ENCODE measurements at places on chromosomes 7 and 10.
A peak's percentile ranks its signal among the peaks of the same experiment; 100 is the strongest.

GRCh38 chr7:129264534-129264933, 39.7 kb downstream of the AHCYL2 start:
- no peak for DNase-seq

DNA sequence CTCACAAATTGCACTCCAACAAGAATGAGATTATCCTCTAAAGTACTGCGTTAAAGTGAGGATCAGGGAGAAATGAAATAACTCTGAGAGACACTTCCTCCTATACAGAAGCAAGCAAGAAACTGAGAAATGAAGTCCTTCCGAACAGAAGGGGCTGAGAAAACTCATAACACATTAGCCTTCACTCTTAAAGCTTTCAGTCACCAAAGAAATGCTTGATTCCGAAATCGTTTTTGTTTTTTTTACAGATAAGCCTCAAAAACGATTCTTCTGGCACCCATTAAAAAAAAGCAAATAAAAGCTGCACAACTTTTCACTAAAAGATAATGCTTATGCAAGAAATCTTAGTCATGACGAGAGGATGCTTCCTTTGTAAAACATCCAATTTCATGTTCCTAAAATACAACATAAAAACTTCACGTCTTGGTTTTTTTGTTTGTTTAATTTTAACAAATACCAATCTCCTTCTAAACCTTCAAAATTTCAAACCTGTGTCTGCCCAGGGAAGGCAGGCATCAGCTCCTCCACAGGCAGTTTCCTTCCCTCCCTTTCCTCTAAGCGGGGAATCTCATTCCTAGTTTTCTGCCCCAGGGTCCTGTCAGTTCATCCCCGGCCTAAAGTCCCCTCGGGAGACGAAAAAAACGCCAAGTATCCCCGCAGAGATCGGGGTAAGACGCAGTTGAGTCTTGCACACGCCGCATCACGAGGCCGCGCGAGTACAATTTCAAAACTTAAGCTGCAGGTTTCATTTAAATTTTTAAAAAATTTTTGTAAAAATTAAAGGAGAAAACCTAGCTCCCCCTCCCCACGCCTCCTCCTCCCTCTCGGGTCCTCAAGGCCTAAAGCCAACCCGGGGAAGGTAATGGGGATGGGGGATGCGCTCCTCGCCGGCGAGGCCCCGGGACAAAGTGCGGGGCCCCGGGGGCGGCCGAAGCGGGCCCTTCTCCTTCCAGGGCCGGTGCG, 1.1 kb downstream of the BAZ1B start:
- peak; percentile 11 for DNase-seq

GRCh38 chr7:21113609-21114415, 314.1 kb upstream of the SP4 start:
- no peak for DNase-seq

DNA sequence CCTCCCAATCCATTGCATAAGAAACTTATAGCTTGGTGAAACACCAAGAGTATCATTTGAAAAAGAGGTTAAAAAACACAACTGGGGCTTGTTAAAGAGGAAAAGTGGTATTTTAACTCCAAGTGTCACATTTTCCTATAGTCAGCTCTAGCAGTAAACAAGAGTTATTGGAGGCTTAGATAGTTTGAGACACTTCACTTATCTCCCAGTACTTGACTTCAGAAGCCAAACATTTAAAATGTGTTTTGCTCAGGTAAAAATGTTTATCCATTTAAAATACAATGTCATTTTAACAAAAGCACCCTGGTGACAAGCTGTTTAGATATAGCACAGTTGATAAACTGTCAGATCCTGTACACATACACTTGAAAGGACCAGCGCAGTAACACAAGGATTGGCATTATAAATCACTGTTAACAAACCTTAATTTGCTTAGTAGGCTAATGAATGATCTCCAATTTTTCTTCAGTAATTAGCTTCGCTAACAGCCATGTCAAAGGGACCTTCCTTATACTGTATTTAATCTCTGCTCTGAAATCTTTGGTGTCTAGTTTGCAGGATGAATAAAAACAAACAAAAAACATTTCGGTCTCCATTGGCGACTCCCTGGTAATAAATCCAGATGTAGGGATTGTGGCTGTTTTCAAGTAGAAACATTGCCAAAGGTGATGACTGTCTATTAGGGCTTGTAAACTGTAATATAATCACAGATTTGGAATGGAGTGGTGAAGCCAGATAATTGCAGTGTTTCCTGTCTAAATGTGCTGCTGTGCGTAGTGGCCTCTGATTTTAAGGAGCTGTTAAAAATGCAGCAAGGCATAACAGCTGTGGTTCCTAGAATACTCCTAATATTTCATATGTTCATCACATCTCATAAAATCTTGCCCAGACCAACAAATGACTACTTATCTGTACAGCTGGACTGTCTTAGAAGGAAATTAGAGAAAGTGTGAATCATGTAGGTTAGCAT, 545.1 kb downstream of the AUTS2 start:
- DNase-seq = no peak

DNA sequence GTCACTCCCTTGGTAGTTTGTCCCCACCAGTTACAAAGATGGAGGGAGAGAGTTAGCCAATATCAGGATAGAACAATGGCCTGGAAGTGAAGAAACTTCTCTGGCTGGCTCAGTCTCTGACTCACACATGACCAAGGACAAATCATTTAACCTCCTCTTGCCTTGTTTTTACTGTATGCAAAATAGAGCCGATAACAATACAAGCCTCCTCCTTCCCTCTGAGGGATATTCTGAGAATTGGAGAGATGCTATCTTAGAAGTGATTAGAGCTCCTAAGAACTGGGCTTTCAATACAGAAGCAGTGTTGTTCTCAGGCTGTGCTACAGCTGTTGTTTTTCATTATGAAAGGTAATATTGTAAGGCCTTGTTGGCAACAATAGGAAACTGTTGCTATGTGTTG, 87.7 kb upstream of the EGR2 start:
- DNase-seq = no peak
